Activated CD4-positive, alpha-beta T cell treated with anti-CD3 and anti-CD28 coated beads, Interleukin-2, amount 50 U/mL, for 16 hours (primary cell): ENCODE measurements at places on chromosomes 3 and 15.

GRCh38 chr3:33401781-33402180 is 38.4 kb downstream of the UBP1 start:
- DNase-seq = no peak

- DNase-seq = no peak
Measured at GRCh38 chr15:77688266-77688665, 55.6 kb upstream of the LINGO1 start.

- no peak for DNase-seq
Measured at GRCh38 chr3:78957456-78957855, 810.3 kb downstream of the ROBO1 start.

DNA sequence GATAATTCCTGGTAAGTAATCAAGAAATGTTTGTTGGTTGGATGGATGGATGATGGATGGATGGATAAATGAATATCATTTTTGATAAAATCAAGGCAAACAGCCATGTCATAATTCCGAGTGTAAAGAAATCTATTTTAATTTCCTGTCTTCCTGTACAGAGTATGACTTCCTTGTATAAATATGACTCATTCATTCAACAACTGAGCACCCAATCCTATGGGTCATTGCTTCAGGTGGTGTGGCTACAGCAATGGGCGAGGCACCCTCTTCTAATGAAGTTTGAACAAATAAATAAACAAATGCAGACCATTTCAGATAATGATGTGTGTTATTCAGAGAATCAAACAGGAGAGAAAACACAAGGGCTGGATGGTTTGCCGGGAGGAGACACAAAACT is 198.7 kb downstream of the TNIK start:
- no peak for DNase-seq

DNA sequence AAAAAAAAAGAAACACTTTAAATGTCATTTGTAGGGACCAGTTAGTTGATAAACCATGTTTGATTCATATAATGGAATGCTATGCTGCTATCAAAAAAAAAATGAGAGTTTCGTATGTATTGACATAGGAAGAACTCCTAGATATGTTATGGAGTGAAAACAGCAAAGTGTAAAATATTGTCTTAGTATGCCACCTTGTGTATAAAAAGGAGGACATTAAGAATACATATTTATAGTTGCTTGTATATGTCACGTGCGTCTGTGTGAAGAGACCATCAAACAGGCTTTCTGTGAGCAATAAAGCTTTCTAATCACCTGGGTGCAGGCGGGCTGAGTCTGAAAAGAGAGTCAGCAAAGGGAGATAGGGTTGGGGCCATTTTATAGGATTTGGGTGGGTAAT is 39.5 kb downstream of the KBTBD8 start:
- no peak for DNase-seq

DNA sequence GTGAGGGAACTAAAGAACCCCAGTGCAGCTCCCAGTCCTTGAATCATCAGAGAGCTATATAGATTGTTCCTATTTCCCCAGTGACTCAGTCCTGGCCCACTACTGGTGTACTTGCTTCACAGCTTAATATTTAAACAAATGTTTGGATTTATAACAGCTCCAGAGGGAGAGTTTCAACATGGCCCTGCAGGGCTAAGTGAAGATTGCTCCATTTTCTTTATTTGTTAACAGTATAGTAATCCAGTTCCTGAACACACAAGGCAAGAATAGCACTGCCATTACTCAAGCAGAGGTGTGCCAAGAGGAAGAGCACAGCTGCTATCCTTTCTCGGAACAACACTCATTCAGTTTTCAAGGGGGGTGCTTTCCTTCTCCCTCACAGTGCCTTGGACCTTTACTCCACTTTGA is 6.5 kb downstream of the SQOR start:
- DNase-seq = no peak

GRCh38 chr3:180563406-180563805 is 38.6 kb upstream of the TTC14 start:
- no peak for DNase-seq

DNA sequence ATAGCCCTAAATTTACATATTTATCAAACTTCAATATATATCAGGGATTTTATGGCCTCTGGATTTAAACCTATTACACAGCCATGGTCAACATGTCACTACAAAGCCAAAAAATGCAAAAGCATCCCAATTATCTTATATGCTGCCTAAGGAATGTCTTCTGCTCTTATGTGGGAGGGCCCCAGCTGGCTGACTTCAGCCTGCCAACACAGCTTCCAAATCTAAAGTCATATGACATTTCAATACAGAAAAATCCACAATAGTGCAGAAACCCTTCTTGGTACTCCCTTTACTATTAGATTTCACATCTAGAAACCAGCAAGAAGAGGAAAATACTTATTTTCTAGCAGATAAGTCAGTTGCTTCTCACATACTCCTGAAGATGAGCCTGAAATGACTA is 6.4 kb downstream of the PFN2 start:
- no peak for DNase-seq

DNA sequence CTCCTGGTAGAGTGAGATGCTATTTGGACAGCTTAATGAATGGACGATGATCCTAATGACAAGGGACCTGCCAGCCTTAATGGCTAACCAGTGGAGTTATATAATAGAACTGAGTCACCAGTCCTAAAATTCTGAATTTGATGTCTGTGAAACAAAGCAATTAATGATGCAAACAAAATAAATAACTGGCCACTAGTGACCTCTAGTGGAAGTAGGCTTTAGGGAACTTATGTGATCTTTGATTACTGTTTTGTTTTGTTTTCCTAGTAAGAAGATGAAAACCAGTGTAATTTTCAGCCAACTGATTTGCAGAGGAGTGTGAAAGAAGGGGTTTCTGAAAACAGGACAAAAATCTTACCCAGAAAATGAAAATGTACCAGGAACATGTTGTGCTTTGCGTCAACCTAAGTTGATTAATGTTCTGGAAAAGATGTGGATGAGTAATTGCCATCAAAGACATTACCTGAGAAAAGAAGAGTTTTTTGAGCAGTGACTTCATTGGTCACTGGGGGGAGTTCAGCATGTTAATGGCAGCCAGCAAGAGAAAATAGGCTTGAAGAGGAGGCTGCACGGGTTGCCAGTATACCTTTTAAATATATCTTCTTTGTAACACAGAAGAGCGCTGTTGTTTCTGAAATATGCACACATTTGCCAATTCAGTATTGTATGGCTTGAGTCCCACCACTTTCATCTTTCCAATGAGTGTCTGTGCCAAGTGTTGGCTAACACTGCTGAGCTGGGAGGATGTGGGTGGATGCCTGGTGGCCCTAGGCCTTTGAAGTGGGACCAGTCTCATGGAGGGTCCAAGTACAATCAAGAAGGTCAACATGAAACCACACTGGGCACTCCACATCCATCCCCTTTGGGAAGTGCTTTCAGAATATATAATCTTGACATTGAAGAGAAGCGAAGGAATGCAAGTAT is 9.3 kb downstream of the VEPH1 start:
- peak; percentile 22 for DNase-seq

- no peak for DNase-seq
Measured at GRCh38 chr3:58231666-58232065, 5.9 kb upstream of the ABHD6 start.

- no peak for DNase-seq
Measured at GRCh38 chr3:156489462-156489911, 65.4 kb downstream of the SSR3 start.

DNA sequence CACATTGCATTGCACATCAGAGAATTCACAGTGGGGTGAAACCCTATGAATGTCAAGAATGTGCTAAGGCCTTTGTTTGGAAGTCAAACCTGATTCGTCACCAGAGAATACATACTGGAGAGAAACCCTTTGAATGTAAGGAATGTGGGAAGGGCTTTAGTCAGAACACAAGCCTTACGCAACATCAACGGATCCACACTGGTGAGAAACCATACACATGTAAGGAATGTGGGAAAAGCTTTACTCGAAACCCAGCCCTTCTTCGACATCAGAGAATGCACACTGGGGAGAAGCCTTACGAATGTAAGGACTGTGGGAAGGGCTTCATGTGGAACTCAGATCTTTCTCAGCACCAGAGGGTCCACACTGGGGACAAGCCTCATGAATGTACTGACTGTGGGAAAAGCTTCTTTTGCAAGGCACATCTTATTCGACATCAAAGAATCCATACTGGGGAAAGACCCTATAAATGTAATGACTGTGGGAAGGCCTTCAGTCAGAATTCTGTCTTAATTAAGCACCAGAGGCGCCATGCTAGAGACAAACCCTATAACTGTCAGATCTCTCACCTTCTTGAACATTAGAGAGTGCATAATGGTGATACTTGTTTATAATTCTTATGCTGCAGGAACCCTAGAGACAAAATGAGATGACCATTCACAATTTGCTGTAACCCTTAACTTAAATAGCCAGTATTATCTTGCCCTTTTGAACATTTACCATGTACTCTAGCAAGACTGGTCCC is 9.0 kb downstream of the ZNF662 start:
- DNase-seq = no peak

GRCh38 chr3:39144748-39145380 is 8.5 kb downstream of the CSRNP1 start:
- no peak for DNase-seq

GRCh38 chr3:161991901-161992540 is 495.4 kb downstream of the OTOL1 start:
- DNase-seq = no peak

DNA sequence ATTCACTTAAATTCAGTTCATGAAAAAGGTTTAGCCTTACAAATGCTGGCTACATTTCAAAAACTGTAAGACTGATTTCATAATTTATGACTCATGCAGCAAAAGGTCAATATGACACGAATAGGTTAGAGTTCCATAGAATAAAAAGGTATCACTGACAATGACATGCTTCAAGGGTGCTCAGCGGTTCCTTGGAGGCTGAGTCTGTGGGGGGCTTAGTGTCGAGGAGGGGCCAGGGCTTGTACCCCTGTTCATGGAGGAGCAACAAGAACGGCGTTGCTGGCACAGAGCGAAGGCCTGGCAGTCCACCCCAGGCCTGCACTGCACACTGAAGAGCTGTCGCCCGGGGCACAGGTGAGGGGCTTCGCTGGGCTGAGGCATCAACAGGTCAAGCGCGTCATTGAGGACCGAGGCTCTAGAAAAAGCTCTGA is 174.2 kb downstream of the NR1D2 start:
- DNase-seq = no peak

GRCh38 chr15:71501344-71502076 is 308.8 kb upstream of the NR2E3 start:
- DNase-seq = no peak

DNA sequence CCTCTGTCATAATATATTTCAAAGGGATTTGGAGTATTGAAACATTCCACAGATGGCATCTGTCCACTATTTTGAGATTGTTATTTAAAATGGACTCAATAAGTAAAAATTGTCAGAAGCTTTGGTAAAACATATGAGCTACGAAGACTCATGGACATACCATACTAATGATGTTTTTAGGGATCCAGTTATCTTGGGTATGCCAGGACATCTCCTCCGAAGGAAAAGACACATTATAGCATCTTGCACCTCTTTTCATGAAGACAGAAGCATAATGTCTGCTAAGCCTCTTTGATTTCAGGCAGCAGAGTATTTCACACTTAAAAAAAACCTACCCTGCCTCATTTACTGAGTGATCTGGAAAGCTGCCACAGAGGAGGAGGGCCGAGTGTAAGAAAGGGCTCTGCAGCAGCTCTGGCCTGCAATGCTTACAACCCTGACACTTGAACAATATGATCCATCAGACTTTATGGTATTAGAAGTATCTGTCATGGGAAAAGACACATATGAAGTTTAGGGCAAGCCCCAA is 284.8 kb downstream of the TUSC7 start:
- DNase-seq = no peak

DNA sequence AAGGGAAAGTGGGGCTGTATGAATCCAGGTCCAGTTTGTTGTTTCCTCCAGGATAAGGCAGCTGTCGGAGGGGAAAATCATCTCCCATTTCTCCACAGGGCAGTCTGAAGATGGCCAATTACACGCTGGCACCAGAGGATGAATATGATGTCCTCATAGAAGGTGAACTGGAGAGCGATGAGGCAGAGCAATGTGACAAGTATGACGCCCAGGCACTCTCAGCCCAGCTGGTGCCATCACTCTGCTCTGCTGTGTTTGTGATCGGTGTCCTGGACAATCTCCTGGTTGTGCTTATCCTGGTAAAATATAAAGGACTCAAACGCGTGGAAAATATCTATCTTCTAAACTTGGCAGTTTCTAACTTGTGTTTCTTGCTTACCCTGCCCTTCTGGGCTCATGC is 911 bp downstream of the CCRL2 start:
- DNase-seq = no peak

- DNase-seq = no peak
Measured at GRCh38 chr15:63041974-63042876, at the start of gene TPM1. TPM1 (plus strand) TSS chr15:63042747; CDS start chr15:63042830, 83 bp downstream.

- peak; percentile 70 for DNase-seq
Measured at GRCh38 chr3:182795389-182795782, 2.1 kb downstream of the ATP11B start.

DNA sequence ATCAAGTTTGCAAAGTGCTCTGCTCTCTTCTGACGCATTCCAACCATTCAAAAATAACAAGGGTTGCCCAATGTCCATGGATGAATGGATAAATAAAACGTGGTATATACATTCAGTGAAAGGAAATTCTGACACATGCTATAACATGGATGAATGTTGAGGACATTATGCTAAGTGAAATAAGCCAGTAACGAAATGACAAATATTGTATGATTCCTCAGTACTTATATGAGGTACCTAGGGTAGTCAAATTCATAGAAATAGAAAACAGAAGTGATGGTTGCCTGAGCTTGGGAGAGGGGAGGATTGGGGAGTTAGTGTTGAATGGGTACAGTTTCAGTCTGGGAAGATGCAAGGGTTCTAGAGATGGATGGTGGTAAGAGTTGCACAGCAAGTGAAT is 33.9 kb downstream of the SH3BP5 start:
- DNase-seq = peak; percentile 46

GRCh38 chr3:32349184-32349583 is 42.5 kb upstream of the CMTM7 start:
- no peak for DNase-seq

DNA sequence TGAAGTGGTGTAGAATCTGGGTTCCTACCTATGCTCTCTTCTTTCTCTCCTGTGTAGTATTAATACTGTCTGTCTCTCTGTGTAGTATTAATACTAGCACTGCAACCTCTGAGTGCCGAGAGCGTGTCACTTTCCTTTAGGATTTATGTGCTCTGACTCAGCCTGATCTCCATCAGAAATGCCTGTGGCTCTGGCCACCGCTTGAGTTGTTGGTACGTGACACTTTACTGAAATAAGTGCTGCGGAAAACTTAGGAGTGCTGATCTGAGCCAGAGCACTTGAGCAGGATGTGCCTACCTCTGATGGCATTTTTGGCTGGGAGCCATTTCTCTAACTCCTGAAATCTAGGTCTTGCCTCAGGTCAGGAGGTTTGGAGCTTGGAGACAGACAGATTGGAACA is 807.4 kb downstream of the SQOR start:
- no peak for DNase-seq

DNA sequence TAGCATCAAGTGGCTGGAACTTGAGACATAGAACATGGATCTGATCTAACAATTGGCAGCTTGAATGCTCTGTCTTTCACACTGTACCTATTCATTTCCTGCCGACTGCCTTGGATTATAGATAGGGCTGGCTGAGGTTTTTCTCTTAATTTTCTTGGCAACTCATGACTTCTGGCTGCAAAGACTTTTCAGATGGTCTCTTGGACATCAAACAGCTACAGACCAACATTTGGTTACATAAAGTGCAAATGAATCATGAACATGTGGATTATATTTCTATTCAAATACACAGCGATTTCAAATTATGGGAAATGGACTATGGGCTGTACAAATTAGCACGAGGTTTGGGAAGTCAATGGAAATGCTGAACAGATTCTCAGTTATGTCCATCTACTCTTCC is 26.2 kb upstream of the IL16 start:
- no peak for DNase-seq
